ENCODE measurements at places on chromosomes 12 and 14.

GRCh38 chr14:69786603-69787002 is 10.4 kb downstream of the SLC10A1 start:
- no peak for DNase-seq

DNA sequence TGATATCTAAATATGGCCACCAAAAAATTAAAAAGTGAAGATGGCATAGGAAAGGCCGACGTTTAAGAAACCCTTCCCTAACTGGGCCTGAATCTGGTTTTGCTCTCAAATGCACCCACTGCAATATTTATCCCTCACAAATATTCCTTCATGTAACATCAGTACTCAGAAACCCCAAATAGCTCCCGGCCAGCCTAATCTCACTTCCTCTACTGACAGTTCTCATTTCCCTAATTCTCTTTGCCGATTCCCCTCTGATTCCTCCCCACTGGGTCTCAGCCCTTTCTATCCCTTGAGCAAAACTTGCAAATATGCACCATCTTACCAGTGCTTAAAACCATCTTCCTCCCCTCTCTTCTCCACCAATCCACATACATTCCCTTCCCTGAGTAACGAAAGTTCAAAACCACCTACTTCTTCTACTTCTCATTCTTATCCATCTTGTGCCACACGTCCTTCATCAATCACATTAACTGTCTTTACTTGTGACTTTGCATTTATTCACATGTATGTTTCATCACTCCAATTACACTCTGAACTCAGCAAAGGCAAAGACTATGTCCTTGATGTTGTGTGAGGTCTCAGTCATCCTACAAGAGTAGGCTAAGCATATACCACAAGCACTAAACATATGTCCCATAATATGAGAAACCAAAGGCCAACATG is 23.1 kb downstream of the KCNK10 start:
- no peak for DNase-seq

DNA sequence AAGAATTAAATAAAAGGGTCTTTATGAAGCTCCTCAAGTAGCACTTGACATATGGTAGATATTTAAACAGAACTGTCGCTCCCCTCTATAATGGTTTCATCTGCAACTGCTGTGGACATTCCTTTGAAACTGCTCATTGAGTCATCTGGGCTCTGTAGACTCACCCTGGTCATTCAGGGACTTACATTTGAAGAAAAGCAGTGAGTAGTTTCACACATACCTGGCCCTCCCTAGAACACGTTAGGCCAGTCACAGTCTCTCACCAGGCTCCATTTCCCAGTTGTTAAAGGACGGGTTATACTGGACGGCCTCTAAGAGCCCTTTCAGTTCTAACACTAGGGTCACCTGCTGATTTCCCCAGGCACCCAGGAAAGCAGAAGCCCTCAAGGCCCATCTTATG is 217.0 kb downstream of the BCL11B start:
- no peak for DNase-seq

DNA sequence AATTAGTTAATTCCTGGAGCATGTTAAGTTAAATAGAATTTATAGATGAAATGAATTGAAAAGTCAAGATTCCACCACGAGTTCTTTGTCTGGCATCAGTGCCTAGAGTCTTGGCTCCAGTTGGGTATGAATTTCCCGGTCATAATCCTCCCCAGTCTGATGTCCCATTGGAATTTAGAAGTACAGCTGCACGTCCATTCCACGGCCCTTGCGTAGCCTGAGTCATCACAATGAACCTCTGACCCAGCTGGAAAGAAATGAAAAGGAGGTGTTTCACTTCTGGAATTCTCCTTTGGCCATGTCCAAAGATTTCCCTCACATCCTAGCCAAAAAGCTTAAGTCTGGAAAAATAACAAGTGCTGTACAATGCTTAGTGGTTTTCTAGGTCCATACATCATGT is 122.7 kb downstream of the KICS2 start:
- DNase-seq, result no peak

DNA sequence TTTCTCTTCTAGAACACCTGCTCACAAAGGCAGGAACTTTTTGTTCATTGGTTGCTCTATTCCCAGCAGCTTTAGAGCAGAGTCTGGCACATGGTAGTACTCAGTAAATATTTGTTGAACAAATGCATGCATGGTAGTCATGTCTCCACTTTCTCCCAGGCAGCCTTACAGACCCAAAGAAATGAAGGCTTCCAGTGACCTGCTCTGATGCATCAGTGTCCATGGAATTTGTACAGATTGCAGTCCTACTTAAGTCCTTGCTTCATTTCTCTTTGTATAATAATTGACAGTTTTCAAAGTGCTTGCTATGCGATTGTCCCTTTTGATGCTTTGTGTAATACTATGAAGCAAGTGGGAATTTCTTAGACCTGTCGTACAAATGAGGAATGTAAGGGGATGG is 119.6 kb downstream of the DERA start:
- no peak for DNase-seq

GRCh38 chr12:88519802-88520435 is 60.4 kb downstream of the KITLG start:
- DNase-seq, result no peak

DNA sequence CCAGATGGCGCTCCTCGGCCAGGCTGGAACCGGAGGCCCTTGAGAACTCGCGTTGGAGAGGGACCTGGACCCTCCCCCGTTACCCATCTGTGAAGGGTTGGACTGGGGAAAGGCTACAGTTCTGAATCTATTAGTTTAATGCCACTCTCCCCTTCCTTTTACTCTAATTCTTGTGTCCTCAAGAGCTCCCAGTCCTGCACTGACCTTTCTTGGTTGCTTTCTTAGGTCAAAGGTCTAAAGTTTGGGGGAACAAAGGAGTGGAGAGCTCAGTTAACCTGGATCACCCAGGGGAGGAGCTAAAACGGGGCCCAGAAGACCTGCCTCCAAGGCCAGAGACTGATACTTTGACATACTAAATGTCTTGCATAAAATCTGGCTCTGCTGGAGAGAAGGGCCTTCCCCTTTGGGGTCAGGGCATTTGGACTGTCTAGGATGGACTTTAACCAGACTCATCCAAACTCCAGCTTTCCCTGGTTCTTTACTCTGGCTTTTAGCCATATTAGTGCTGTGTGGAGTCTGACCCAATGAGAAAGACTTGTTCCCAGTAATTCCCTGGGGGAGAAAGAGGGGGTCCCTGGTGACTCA is 923 bp upstream of the MLF2 start:
- DNase-seq, result no peak

- no peak for DNase-seq
Observed at GRCh38 chr12:57735952-57736740, 2.4 kb downstream of the AGAP2 start.

- DNase-seq, result no peak
Observed at GRCh38 chr14:77230914-77231313, 40.1 kb downstream of the NGB start.

DNA sequence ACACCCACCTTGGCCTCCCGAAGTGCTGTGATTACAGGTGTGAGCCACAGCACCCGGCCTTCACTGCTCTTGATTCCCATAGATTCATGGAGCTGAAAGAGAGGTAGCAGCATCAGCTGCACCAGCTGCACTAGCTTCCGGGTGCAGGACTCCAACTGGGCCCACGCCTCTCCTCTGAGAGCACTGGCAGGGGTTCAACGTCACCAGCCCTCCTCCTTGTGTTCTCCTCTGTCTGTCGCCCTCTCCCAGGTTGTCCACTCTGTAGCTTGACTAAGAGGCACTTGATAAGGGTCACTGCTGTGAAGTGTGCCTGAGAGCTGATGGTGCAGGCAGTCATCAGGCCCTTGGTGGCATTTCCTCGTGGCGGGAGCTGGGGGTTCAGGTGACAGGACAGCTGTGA is 28.3 kb downstream of the MLXIP start:
- no peak for DNase-seq

DNA sequence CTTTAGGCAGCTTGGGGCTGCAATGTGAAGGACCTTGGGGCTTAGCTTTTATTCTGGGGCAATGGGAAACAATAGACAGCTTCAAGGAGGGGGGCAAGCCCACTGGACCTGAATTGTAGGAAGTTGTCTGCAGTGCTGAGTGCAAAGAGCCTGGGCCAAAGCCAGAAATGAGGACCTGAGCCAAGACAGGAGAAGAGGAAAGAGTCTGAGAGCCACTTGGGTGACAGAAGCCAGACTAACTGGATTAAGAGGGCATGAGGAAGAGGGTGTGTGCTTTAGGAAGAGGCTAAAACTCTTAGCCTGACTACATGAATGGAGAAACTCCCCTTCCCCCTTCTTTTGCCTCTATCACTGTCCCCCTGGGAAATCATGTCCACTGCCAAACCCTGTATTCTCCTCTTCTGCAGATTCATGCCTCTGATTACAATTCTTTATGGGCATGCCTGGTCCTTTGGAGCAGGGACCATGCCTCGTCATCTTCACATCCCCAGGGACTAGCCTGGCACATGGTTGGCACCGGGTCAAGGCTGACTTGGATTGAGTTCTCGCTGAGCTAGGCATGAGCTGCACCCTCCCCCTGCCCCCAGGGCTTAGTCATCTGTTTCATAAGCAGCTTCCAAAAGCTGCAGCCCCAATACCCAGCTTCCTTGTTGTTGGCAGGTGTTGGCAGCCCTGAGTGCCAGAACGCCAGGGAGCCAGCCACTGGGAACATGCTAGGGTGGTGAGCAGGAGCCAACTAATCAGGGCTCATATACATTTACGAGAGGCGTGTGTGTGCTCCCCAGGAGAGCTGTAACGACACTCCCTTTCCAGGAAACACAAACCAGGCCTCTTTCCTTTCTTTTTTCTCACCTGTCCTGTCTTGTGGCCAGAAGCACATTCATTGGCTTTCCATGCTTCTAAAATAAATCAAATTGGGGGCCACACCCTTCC is 27.7 kb upstream of the JDP2 start:
- DNase-seq, result no peak

DNA sequence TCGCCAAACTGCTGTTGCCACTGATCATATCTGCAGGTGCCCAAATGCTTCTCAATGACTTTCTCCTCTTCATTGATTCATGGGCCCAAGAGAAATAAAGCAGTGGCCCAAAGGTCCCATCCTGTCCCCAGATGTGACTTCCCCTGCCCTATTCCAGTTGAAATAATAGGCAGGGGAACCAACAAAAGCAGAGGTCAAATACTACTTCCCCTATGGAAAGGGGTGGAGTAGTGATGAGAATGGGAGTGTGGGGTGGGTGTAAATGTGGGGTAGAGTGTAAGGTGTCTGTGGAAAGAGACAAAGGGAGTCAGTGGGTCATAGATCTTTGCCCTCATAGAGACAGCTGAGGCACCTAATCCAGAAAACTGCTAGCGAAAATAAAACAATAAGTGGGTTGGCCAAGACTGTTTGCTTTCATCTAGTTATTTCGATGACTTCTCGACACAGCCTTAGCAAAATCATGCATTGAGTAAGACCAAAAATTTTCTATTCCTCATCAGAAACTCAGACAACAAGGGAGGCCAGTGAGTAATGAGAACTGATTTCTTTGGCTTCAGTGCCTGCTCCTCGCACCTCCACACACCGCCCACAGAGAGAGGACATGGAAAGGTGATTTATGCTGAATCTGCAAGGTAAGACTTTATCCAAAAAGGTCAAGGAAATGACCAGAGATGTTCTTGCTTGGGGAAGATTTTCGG is 10.9 kb upstream of the IL22 start:
- DNase-seq, result no peak

GRCh38 chr14:106790189-106791036 is 1264.0 kb downstream of the TMEM121 start:
- peak; percentile 34 for DNase-seq

DNA sequence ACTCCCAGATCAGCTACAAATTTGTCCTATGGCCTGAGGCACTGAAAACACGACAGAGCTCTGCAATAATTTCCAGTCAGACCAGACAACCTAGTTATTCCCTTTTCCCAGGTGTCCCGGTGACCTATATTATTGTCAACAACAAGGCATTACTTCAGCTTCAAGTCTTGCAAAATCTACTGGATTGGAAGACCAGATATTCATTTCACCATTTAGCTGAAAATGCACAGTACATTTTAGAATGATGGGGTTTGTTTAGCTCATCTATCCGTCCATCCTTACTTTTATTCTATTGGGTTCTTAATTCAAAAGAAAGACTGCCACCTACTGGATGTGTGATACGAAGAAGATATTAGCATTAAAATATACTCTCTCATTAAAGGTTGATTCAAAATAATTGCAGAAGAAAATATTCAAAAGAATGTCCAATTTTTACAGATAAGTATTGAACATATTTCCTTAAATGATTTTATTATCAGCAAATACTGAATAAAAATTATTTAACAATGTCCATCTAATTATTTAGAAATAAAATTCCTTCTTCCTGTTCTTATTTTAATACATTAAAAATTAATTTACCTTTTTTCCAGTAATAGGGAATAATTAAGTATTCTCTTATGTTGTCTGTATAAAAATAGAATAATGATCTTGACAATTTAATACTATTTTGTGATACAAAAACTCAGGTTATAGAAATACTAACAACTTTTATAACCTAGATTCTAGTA is 244.9 kb upstream of the LRIG3 start:
- DNase-seq, result no peak

GRCh38 chr12:48061938-48062719 is 43.8 kb downstream of the SENP1 start:
- DNase-seq, result no peak

GRCh38 chr12:12010277-12011039 is 60.3 kb upstream of the BCL2L14 start:
- DNase-seq, result no peak

DNA sequence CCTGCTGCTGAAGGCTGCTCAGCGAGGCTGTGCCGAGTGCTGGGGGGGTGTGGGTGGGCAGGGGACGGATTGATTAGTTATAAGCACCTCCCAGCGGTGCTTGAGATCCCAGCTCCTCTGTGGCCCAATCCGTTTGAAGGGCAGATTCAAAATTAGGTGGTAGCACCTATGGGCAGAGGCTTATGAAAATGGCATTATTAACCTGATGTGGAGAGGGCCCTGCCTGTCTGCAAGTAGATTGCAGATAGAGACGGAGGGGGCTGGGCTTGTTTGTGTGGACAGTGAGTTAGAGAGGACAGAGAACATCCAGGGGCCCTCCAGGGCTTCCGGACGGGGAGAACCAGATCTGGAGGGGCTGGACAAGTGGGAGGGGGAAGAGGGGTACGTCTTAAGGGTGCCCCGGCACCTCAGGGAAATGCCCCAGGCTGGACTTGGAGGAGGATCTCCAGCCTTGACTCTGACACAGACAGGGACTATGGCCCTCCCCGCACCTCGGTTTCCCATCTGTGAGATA is at the start of gene RTL1:
RTL1 (minus strand) TSS at position 51 of the 514 bp plus-strand sequence. CDS start 18,934 bp downstream, outside the sequence.
- no peak for DNase-seq

DNA sequence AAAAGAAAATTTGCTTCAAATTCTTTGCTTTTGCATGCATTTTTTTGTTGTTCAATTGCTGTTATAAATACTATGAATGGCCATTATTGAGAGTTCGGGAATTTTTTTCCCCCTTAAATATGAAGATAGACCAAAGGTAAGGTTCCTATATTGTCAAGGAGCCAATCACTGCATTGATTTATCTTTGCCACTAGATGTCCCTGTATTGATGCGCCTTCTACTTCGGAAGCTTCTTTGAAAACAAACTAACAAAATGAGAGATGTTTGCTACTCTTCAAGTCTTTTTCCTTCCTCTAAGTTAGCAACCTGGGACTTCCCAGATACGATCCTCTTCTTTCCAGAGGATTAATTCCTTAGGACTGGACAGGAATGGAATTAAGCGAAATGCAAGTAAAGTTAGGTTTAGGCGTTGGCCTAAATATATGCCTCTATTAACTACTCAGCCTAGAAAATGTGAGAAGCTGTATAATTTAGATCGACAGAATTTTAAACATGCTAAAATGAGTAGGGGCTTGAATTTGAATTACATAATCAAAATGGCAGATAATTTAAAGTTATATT is 318.1 kb downstream of the AEBP2 start:
- DNase-seq, result no peak

- no peak for DNase-seq
Observed at GRCh38 chr12:13941258-13942249, 39.8 kb downstream of the GRIN2B start.

All from GM12892 (cell line).